ENCODE measurements at places on chromosomes 5 and 9. TPM values are rescaled to one million over a fixed set of nuclear protein-coding genes. Genes with fewer than 3 reads are reported as not detected.

DNA sequence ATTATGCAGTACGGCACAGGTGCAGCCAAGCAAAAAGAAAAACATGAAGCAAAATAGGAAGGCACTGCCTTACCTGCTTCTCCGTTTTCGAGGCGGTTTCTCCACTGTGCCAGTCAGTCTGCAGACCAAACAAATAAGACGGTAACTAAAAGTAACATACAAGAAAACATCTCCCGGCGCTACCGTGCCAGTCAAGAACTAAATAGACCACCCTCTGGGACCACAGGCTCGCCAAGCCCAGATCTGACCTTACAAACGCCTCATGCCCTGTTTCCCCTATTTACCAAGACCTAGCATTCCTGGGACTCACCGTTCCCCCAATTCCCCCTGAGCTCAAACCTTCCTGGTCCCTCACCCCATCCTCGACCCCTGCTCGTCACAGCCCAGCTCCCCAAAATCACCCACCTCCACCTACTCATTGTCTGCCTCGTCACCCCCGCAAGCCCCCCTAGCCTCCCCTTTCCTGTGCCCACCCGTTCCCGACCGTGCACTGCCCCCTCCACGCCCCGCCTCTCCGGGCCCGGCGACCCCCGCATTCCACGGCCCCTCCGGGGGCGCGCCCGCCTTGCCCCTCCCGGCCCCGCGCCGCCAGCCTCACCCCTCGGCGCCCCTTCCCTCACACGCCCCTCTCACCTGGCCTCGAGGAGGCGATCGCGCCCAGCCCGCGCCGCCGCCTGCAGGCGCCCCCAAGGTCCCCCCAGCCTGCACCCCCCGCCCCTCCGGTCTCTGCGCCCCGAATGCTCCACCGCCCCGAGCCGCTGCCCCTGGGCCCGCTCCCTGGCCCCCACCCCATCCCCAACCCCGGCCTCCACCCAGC is 560 bp downstream of the SCAI start:
- DNase-seq, result peak; percentile 35

- no peak for DNase-seq
Observed at GRCh38 chr5:82355496-82355895, 77.3 kb upstream of the RPS23 start.

GRCh38 chr9:32590898-32591297 is 17.9 kb upstream of the NDUFB6 start:
- DNase-seq, result no peak

- no peak for DNase-seq
Observed at GRCh38 chr9:127682351-127683136, 24.2 kb upstream of the CFAP157 start.

GRCh38 chr9:111966124-111966723 is 69.6 kb downstream of the UGCG start:
- no peak for DNase-seq

DNA sequence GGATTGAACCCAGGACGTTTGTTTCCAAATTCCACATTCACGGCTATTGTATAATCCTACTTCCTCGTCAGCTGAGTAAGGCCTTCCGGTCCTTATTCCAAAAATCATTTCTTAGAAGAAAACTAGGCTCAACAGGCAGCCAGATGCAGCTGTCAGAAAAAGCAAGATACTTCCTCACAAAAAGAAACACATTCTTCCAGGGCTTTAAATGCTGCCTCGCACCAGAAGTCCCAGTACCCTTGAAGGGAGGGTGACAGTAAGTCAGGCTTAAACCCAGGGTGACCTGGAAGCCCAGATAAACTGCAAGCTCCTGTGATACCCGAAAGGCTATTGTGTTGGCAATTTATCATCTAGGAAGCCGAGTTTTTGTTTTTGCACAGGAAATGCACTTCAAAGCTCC is 414.0 kb downstream of the NFIB start:
- DNase-seq, result no peak

DNA sequence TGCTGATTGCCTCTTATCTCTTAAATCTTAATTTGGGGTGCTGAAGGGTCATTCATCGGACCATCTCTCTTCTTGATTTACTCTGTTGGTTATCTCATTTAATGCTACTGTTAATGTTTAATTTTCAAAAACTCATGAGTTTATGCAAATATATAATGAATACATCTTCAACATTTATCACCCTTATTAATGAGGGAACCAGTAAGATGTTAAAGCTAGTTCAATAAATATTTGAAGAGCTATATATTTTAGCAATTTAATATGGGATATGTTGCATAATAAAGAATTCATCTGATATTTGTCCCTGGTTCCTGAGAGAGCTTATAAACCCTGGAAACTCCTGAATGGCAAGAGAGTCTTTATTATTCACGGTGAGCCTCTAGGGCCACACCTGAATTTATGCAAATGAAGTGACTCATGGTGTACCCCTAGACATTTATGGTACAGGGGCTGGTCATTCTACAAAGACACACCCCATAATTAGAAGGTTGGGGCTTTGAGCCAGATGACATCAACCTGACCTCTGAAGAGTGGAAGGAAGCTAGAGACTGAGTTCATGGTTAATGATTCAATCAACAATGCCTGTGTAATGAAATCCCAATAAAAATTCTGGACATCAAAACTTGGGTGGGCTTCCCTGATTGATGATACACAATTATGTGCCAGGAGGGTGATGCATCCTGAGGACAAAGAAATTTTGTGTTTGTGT is 339.5 kb upstream of the ZNF608 start:
- peak; percentile 31 for DNase-seq

DNA sequence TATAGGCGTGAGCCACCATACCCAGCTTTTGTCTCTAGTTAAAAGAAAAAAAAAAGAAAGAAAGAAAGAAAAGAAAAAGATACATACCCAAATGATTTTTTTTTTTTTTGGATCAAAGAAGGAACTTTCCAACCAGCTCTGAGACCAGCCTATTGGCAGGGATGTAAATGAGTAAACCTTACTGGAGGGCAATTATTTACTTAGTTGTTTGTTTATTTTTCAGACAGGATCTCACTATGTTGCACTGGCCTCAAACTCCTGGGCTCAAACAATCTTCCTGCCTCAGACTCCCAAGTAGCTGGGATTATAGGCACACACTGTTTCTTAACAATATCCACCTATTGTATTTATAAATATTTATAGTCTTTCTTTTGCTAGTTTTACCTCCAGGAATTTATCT is 10.9 kb upstream of the SPOUT1 start:
- DNase-seq, result no peak

GRCh38 chr5:110751902-110752762 is 13.3 kb downstream of the SLC25A46 start:
- DNase-seq, result no peak

- DNase-seq, result no peak
Observed at GRCh38 chr9:8890695-8891094, 1091.1 kb upstream of the DMAC1 start.

GRCh38 chr5:42612750-42613366 is 143.8 kb upstream of the CCDC152 start:
- DNase-seq, result no peak

- DNase-seq, result no peak
Observed at GRCh38 chr9:138072161-138072842, 194.7 kb downstream of the CACNA1B start.

FOXI1 gene
- not detected for total RNA-seq

KIF4B gene
- not detected for total RNA-seq

HCN1 gene
- not detected for total RNA-seq

ECPAS gene
- 35.9 TPM for total RNA-seq

BARX1 gene
- total RNA-seq, result not detected

SLC6A3 gene
- total RNA-seq, result not detected

ZBTB5 gene
- total RNA-seq, result 9.0 TPM
